ENCODE measurements at places on chromosomes 3 and 15.

DNA sequence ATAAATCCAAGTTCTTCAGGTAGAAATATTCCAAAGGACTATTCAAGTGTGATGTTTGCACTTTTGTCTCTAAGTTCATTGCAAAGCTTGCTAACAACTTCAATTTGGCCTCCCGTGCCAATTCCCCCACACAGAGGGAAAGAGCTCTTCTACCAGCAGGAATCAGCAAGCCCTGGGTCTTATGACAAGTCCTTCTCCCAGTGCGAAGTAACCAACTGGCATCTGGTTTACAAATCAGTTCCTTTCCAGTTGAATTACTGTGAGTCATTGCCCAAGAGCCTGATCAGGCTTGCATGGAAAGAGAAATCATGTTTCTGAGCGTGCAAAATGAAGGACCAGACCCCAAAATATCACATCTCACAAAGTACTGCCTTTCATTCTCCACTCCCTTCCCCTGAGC, 62.7 kb upstream of the SLCO3A1 start:
- DNase-seq, result no peak

DNA sequence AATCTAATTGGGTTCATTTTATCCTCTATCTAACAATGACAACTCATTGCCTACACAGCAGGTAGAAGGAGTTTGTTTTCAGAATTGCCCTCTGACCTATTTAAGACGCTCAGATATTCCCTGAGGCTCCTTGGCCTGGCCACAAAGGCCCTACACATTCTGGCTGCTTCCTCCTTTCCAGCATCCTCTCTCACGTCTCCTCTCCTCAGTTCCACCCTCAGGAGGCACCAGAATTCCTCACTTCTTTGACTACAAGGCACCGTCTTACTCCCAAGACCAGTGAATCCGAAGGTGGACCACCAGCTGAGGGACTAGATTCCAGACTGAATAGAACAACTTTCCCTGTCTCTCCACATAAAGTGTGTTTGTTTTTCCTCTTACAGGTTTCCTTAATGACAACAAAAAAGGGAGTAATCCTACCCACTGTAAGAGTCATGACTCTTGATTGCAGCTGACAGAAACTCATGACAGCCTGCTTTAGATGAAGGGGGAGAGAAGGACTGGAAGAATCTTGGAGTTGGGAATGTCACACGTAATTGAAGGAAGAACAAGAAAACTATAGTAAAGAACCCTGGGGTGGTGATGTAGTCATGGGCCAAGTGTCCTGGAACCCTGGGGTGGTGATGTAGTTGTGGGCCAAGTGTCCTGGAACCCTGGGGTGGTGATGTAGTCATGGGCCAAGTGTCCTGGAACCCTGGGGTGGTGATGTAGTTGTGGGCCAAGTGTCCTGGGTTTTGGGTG, 22.0 kb upstream of the MUC20 start:
- no peak for DNase-seq

GRCh38 chr3:88075072-88075471, 16.0 kb downstream of the ZNF654 start:
- no peak for DNase-seq

- DNase-seq, result no peak
Measured at GRCh38 chr3:151037746-151038477, 47.6 kb upstream of the MED12L start.

DNA sequence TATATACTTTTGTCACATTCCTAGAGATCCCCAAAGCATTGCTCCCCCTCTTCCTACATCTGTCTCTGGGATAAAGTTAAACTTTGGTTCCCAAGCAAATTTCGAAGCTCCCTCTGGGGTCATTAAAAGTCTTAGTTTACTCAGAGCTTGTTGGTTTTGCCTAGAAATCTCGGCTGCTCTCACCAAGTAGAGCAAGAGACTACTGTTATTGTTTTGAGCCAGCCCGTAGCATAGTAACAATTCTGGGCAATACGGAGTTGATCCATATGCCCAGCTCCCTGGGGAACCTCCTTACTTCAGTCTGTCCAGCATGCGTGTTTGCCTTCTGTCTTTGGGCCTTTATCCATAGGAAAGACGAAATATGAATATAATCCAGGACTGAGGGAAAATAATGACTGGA, 10.0 kb upstream of the P3H2 start:
- DNase-seq, result no peak

- DNase-seq, result no peak
Measured at GRCh38 chr15:92457471-92458041, 63.9 kb downstream of the ST8SIA2 start.

GRCh38 chr3:107430214-107430995, 53.2 kb downstream of the CCDC54 start:
- no peak for DNase-seq

DNA sequence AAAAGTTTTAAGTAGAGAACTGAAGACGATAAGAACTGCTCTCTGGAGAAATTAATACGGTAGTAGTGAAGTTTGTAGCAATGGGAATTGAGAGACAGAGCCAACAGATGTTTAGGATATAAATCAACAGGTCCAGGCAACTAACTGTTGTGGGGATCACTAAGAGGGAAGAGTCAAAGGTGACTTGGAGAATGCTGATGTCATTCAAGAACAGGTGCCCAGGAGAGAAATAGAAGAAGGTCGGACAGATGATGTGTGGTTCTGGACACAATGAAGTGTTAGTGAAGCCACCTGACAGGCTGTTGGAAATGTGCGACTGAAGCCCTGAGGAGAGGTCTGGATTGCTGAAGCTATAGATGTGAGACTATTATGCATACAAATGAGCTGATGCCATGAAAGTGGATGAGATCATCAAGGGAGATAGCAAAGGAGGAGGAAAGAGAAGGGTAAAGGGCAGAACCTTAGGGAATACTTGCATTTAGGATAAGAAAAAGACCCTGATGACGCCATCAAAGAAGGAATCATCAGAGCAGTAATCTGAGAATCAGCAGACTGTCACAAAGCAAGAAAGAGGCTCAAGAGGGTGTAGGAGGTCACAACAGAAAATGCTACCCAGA, 183.7 kb downstream of the FRMD5 start:
- DNase-seq, result no peak

Data from NCI-H1417 treated with DMSO at 0.1 percent for 48 hours (cell line).